CD8-positive, alpha-beta memory T cell (primary cell): ENCODE measurements at places on chromosomes 13 and 19.

GRCh38 chr19:46798713-46799112, 10.3 kb upstream of the SLC1A5 start:
- DNase-seq: no peak

DNA sequence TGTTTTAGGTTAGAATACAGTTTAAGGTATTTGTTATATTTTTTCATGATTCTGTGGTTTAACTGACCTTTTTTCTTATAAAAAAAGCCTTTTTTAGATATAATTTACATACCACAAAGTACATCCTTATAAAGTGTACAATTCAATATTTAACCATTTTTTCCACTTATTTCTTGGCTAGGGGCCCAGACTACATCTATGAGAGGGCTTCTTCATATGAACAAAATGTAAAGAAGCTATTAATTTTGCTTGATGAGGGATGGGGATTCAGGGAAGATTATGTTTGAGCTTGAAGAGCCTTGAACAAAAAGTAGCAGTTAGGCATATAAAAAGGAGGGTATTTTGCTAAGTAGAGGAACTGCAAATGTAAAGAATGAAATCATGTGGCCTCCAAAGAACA, 2.2 kb downstream of the CCDC122 start:
- DNase-seq: no peak

- DNase-seq: no peak
Observed at GRCh38 chr13:35593651-35594050, 117.2 kb upstream of the MAB21L1 start.

DNA sequence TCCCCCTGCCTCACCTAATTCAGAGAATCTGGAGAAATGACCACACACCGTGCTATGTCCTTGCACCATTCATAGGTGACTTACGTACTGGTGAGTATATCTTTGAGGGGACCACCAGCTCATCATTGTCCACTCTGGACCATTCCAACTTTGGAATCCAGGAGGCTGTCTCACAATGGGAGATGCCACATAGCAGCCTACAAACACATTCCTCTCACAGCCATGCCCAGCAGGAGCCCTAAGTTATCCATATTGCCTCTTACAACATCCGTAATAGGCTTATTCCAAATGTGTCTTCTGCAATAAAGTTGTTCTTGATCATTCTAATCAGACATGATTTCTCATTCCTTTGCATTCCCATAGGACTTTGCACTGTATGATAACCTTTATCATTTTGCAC, 436.7 kb downstream of the EFNB2 start:
- DNase-seq: no peak

GRCh38 chr13:21124852-21125251, 51.5 kb downstream of the SKA3 start:
- DNase-seq: no peak

DNA sequence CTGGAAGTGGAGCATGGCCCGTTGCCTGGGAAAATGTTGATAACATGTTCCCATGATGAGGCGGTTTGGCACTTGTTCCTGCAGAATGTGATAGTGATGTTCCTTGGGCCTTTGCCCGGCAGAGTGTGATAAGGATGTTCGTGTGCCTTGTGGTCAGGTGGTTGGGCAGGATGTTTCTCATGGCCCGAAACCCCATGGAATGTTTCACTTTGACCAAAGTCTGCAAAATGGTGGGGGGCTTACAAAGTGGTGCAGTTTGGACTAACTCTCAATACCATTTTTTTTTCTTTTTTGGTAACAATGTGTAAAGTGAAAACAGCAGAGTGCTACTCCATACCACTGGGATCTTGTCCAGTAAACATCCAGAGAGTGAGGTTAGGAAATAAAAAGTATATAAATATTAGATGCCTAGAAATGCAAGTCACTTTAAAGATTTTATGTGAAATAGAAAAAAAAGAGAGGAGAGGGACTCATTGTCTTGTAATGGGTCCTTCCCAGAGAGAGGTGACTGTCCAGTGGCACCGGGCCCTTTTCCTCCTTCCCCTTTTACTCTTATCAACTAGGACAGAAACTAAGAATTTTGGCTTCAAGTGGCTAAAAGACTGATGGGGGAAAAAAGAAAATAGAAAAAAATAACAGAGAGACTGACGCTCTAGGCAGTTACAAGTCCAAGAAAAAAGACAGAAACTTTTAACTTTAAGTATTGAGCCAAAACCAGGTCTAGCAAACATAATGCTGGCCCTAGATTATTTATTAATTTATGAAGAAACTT, 5.7 kb downstream of the FPR3 start:
- DNase-seq: no peak

DNA sequence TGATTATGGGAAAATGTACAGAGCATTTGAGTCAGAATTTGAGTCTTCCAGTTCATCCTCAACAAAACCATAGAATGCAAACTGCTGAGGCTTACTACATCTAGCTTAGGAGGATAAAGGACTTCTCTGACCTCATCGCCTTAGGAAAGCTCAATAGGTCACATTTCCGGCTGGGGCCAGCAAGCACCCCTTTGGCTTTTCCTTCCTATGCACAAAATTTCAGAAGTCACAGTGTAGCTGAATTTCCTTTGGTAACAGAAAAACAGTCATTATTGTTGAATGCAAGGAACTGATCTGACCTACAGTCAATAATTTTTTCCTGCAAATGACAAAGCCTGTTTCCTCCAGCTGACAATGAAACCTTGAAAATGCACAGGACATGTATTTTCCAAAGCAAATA, 32.8 kb upstream of the LRCH1 start:
- DNase-seq: no peak
